Colonic mucosa (tissue), 4 donors: ENCODE measurements at places on chromosomes 2 and 18. TPM values are rescaled to one million over a fixed set of nuclear protein-coding genes. Genes with fewer than 3 reads are reported as not detected.

GRCh38 chr2:113200236-113200635 is 26.5 kb downstream of the PSD4 start:
- H3K27me3 ChIP-seq: no peaks in the 10 kb centered on the region
- DNase-seq: no peak
- no peaks in the 10 kb centered on the region for H3K4me1 ChIP-seq
- no peaks in the 10 kb centered on the region for H3K36me3 ChIP-seq
- no peak overlapping the region for H3K27ac ChIP-seq

DNA sequence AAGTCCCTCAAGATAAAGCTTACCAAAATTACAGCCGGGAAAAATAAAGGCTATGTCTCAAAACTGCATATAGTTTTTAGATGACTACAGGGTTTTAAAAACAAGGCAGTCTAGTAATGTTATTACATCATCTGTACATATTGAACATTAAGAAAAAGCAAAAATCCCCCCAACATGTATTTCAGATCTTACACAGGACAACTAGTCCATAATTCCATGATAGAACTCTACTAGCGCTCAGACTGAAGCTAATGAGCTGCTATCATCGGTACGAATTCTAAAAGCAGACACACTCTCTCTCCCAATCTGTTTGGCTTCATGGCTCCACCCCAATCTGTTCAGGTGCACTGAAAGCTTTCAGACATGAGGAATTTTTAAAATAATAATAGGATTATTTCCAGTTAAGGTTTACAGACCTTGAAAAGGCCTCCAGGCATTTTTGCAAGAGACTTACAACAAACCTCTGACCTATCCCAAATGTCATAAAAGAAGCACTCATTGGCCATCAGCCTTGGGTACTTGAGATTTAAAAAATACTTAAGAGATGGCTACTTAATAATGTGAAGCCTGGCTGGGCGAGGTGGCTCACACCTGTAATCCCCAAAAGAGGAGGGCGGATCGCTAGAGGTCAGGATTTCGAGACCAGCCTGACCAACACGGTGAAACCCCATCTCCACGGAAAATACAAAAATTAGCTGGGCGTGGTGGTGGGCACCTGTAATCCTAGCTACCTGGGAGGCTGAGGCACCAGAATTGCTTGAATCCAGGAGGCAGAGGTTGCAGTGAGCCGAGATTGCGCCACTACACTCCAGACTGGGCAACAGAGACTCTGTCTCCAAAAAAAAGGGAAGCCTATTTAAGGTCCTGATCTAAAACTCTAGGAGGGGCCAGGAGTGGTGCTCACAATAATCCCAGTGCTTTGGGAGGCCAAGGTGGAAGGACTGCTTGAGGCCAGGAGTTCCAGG is 2.0 kb downstream of the NPC1 start:
- no peaks in the 10 kb centered on the region for H3K27me3 ChIP-seq
- peak overlapping the region; percentile 94 for H3K4me3 ChIP-seq
- H3K4me1 ChIP-seq: peaks cover 5% of the 10 kb centered on the region
- H3K36me3 ChIP-seq: no peaks in the 10 kb centered on the region

DNA sequence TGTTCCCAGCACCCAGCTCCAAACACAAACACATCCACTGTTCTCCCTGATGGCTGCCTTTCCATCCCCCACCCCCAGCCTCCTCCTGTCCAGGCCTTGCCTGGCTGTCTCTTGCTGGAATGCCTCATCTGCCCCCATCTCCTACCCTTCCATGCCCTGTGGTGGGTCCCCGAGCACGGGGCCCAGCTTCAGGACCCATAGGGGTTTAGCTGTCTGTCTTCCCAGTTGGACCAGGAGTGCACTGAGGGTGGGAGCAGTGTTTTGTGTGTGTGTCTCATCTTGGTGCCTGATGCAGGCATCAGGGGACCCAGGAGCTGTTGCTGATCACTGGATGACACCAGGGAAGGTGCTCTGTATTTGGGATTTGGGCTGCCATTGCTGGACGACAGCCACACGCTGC is 34.5 kb downstream of the GLI2 start:
- H3K27me3 ChIP-seq: no peaks in the 10 kb centered on the region
- no peak overlapping the region for H3K4me3 ChIP-seq
- no peaks in the 10 kb centered on the region for H3K4me1 ChIP-seq

GRCh38 chr2:100741880-100742276 is 78.1 kb upstream of the NPAS2 start:
- no peaks in the 10 kb centered on the region for H3K36me3 ChIP-seq
- H3K4me1 ChIP-seq: no peaks in the 10 kb centered on the region
- no peak for DNase-seq
- H3K27ac ChIP-seq: no peak overlapping the region

The MFSD2B gene
- total RNA-seq: 0.20 TPM
